ENCODE measurements at places on chromosomes 6 and 20.

- DNase-seq: no peak
Measured at GRCh38 chr6:72704979-72705378, 83.1 kb downstream of the KCNQ5 start.

DNA sequence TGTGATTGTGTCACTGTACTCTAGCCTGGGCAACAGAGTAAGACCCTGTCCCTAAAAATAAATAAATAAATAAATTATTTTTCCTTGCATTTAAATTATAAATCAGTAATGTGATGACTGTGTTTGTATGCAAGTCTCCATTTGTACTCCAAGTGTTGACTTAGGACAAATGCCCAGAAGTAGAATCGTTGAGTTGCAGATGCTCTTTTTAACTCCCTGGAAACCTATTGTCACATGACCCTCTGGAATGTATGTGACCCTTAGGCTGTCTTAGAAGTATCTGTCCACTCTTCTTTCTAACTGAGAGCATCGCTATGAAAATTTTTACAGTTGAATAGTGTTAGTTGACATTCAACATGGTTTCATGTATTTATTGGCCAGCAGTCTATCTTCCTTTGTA is 18.8 kb downstream of the OR2A4 start:
- no peak for DNase-seq

GRCh38 chr6:109009962-109010704 is 84.5 kb downstream of the SESN1 start:
- no peak for DNase-seq

DNA sequence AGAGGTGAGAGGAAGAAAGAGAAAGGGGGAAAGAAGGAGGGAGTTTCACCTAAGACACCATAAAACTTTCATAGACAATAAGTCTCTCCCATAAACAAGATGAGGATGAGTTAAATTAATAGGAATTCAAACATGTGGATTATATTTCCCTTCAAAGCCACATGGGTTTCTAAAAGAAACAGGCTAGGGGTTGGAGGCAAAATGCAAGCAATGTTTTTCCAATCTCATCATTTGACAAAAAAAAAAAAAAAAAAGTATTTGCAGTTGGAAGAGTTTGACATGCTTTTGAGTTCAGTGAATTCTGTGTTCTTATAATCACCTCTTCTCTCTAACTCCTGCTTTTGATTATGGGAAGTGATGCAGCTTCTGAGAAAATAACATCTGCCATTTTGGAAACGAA is 286.5 kb upstream of the PRND start:
- DNase-seq: no peak

DNA sequence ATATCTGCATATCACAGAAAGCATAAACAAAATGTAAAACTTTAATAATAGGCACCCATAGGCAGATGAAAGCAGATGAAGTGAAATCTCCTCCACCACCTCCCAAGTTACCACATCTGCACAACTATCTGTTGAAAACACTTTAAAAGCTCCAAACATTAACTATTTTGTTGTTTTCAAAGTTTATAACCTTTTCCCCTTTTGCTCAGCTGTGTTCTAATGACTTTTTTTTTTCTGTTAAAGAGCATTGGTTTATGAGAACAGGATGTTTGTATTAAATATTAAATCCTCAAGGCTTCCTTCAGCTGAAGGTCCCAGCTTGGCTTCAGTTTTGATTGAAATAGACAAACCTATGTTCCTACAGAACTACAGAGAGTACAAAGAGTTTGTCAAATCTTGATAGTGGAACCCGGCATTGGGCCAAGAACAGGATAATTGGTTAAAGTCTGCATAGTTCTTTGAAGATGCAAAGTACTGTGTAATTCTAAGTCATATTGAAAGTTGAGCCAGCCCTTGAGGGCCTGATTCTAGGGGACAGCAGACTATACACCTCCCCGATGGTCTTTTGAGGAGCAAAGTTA is 255.1 kb upstream of the JAG1 start:
- no peak for DNase-seq

- DNase-seq: no peak
Measured at GRCh38 chr20:43914311-43915210, at the start of gene TOX2. Gene TOX2, plus strand, starts transcription at chr20:43914852. Its CDS starts 40 bp downstream, at chr20:43914892.

All from NCI-H1694 (cell line).